CD4-positive, alpha-beta T cell treated with Interleukin-12 subunit alpha and Interleukin-12 subunit beta, for 1 hour (primary cell): ENCODE measurements at places on chromosomes 1 and 21.

DNA sequence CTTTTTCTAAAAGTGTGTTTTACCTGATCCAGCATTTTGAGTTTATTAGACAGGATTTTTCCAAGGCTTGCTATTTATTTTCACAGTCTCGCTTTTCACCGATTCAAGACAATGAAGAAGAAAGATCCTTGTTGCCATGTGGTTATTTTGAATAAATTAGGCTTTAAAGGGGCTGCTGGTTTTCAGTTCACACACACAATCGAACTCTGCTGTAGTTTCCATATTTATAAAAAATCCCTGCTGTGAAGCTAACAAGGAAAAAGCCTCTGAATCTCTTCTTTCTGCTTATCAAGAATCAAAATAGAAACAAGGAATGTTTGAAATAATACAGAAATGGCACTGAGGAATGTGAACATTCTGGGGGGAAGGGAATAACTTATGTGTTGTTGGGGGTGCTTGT, 102.5 kb upstream of the KAZN start:
- DNase-seq = no peak

DNA sequence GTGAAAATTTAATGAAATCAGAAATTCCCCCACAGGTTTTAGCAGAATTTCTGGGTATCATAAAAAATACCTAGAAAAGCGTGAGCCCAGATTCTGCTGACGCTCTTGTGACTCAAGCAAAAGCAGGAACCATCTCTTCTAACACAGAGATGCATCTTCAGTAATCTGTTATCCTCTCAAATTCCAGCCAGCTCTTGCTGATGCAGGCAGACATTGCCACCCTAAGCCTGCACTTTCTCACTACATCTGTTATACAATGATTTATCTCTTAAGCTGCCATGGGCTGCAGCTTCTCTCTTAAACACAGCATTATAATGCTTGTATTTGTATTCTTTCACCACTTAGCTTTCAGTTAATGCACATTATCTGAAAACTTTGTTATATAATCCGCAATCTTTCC, 113.0 kb upstream of the RGS1 start:
- no peak for DNase-seq

DNA sequence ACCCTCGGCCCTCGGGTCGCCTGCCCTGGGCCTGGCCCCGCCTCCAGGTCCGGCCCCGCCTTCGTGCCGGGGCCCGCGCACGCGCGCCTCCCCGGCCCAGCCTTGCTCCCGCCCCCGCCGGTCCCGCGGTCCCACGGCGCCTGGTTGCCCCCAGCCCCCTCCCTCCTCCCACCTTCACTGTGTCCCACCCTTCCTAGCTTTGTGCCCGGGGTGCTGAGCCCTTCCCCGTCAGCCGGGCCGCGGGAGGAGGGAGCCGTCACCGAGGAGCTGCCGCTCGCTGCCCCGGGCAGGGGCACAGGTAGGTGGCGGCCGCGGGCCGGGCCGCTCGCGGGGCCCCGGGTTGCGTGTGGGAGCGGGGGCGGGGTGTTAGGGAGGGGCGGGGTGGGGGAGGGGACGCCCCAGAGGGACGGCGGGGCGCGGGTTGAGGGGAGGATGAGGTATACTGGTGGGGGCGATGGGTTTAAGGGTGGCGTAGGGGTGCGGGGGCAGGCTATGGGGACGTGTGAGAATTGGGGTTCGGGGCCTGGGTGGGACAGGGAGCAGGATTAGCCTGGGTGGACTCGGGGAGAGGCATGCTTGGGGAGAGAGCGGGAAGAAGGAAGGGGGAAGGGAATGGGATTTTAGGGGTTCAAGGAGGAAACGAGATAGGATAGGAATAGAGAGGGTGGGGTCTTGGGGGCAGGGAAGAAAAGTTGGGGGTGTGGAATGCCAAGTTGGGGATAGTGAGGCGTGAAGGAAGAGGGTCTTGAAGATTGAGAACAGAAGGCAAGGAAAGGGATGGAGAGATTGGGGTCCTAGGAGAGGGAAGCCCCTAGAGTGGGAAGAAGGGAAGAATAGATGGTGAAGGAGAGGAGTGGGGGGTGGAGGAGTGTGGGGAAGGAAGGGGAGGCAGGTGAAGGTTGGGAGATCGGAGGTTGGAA, at the start of gene LRRC42:
TSS of gene LRRC42 (plus strand) at position 99 of the 920 bp plus-strand sequence. CDS start 5,650 bp downstream, outside the sequence.
- no peak for DNase-seq

DNA sequence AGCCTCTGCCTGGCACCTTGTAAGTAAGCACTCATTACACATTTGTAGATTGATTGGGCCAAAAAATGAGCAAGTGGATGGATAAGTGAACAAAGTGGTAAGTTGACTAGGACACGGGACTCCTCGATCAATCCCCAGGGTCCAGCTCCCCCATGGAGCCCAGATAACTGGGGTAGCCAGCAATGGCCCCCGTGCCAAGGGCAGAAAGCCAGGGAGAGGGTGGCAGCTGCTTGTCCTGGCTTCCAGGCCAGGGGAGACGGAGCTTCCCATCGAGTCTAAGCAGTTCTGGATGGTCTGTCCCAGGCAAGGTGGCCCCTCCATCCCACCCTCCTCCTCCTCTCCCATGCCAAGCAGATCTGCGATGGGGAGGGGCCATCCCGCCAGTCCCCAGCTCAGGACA, 91.4 kb downstream of the SPSB1 start:
- DNase-seq = no peak

GRCh38 chr1:190957565-190957964, 479.9 kb upstream of the BRINP3 start:
- no peak for DNase-seq

DNA sequence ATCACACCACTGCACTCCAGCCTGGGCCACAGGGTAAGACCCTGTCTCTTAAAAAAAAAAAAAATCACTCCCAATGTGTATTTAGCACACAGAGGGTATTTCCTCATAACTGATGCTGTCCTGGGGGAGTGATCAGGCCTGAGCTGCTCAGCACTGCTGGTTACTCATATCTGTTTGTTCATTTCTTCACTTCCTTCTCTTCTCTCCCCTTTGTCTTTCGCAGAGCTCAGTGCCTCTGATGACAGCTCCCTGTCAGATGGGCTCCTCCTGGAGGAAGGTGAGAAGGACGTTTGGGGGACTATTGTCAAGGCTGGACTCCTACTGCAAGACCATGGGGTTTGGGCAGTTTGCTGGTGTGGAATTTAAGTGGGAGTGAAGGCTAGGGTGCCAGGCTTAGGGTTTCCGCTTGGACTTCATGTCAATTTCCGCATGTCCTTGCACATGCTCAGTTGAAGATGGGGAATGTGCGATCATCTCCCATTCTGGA, 13.0 kb downstream of the INAVA start:
- no peak for DNase-seq

- DNase-seq = no peak
These were observed 31.1 kb upstream of the HSD3B1 start for GRCh38 chr1:119475866-119476439.

- no peak for DNase-seq
These were observed 162.2 kb downstream of the DSCAM start for GRCh38 chr21:40684726-40685125.

DNA sequence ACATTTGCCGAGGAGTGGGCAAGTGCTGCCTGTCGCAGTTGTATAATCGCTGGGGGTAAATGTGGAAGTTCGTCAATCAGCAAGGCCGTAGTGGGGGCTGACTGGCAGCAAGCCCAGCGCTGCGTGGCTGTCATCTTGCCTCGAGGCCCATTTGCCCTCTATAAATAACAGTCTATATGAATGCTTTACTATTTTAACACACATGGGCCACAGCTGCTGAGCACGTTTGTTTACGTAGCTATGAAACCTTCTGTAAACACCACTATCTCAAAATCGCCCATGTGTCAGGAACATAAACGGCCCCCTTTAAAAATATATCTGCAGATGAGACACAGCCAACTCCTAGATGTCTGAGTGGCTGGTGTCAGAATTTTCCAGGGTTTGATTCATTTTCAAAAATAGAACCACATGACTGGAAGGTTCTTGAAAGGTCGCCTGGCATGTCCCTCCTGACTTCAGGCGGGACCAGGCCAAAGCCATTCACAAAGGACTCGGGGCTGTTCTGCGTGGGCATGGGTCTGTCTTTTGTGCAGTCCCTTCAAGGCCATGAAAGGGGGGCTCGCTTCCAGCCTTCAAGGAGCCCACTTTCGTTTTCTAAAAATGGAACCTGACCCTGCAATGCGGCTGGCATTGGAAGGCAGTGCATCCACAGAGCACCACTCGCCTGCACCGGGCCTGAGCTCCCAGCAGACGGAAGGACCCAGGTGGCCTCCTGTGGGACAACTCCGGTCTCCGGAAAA, 205.5 kb downstream of the KCNJ6 start:
- DNase-seq = no peak

- peak; percentile 82 for DNase-seq
These were observed 1.1 kb upstream of the PPM1J start for GRCh38 chr1:112716133-112716720.

DNA sequence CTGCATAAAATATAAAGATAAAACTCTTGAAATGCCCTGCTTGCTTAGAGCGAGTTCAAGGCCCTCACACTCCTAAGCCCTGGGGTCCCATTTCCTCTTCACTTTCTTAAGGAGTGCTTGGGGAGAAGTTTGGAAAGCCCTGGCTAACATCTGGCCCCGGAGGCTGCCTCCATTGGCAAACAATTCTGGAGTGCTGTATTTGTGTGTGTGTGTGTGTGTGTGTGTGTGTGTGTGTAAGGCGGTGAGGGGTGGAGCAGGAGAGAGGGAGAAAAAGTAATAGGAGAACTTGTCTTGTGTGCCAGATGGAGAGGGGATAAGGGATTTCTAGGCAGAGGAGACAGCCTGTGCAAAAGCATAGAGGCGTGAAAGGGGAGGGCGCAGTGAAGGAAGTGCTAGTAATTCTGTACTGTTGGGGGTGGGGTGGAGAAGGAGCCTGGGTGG, 578 bp upstream of the TRIM62 start:
- DNase-seq = no peak

DNA sequence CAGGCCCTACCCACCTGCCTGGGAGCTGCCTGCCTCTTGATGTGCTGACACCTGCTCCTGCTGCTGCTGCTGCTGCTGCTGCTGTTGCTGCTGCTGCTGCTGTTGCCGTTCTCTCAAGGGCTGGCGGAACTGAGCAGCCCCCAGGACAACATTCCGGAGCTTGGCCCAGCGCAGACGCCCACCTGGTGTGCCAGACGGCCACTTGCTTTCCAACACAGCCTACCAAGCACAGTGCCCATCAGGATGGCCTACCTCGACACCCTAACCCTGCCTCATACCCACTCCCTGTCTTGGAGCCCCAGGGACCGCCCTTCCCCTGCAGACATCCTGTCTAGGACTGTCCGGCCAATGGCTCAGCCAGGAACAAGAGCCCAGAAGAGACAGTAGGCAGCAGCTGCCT, 11.8 kb downstream of the DENND4B start:
- DNase-seq = no peak

- DNase-seq = no peak
These were observed 40.0 kb downstream of the GADD45A start for GRCh38 chr1:67724928-67725560.

GRCh38 chr21:41717573-41718330, 49.1 kb downstream of the RIPK4 start:
- no peak for DNase-seq

DNA sequence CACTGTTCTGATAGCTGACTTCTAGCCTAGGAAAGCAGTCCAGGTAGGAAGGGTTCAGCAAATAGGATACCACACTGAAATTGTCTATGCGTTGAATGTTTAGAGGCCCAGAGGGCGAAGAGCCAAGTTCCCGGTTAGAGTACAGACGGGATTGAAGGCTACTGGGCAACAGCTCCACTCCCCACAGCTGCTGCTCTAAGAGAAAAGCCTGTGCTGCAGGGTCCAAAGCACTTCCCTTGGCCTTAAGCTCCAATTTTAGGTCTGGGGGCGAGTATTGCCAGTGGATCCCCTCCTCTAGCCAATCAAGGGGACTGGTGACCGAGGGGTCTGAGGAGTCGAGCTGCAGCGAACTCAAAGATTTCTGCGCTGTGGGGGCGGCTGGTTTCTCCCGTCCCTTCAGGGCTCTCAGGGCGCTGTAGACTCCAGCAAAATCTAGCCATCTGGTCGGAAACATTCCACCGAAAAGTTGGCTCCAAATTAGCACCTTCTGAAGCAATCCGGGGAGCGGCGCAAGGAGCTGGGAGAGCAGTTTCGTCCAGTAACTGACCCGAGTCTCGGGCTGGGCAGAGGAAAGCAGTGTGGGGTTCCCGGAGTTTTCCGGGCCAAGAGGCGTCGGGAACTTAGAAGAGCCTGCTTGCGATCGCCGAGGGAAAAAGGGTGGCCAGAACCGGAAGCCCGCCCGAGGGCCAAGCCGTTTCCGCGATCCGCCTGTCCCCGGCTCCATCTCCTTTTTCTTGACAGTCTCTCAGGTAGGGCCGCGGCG, 748 bp downstream of the PPP1R15B start:
- DNase-seq = no peak

DNA sequence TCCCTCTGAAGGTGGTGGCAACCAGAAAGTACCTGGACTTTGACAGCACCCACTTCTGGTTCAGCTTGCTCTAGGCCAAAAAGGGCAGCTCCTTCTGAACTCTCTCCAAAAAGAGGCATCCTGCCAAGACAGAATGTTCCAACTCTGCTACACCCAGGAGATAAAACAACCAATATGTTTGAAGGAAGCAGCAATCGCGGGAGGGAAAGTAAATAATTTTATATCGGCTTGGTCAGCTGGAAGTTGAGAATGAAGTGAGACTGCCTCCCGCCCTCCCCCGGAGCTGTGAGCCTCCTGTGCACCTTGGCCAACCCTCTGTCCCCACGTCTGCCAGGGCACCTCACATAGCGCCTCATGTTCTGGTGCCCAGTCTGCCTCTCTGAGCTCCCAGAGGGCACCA, 130.3 kb upstream of the ATP1A1 start:
- no peak for DNase-seq

DNA sequence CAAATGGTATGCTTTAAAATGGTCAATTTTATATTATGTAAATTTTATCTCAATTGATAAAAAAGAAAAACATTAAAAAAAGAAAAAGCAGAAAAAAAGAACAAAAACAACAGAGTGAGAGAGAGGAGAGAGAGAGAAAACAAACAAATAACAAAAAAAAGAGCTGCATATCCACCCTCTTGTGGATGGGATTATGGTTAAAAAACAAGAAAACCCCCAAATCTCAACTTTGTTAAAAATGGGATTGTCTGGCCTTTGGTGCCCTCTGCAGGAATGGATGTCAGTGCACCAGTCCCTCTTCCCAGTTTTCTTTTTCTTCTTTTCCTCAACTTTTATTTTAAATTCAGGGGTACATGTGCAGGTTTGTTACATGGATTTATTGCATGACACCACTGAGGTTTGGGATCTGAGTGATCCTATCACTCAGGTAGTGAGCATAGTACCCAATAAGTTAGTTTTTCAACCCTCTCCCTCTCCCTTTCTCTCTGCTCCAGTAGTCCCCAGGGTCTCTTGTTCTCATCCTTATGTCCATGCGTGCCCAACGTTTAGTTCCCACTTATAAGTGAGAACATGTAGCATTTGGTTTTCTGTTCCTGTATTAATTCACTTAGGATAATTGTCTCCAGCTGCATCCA, 28.1 kb downstream of the RNF187 start:
- peak; percentile 56 for DNase-seq

DNA sequence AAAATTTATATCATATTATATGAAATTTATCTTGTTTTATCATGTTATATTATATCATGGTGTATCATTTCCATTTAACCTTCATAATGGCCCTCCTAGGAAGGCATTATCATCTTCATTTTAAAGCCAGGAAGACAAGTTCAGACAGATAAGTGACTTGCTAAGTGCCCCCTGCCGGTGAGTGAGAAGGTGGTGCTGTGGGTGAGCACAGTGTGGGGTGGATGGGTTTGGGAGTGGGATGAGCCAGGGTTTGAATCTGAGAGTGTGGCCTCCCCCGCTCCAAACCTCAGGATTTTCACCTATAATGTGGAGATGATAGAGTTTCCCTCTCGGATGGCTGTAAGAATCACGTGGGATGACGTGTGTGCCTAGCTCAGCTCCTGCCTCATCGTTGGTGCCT, 108.7 kb upstream of the IGSF21 start:
- DNase-seq = no peak
